ENCODE measurements at places on chromosomes 7 and 10.

GRCh38 chr7:110442381-110442837, 648.5 kb upstream of the LRRN3 start:
- DNase-seq: no peak

DNA sequence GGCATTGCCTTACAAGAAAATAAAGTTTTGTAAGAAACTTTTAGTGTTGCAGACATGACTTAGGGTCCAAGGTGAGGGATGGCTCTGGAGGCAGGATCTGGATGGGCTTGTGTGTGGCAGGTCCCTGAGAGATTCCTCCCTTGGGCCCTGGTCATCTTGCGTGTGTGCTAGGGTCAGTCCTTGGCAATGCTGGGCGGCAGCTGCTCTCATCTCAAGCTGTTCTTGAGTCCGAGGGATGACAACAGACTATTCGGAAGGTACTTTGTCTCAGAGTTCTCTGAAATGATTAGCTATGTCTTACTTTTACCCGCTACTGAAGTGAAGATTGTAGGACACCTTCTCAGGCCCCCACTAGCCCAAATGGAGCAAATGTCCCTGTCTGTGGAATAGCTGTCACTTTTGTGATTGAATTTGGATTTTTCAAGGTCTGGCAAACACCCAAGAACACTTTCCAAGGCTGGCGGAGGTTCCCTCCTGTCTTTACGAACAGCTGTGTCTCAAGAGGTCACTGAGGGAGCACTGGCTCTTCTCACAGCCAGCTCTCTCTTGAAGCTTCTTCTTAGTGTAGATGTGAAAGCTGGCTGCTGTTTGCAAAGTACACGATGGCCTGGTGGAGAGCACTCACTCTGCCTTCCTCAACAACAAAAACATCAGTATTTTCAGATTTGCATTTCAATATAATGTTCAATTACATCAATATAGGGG, 253.6 kb downstream of the STK31 start:
- no peak for DNase-seq

- no peak for DNase-seq
These were observed 407.7 kb downstream of the SH2D4B start for GRCh38 chr10:80945264-80945880.

- DNase-seq: no peak
These were observed 24.8 kb downstream of the FAM53B start for GRCh38 chr10:124719213-124719851.

- DNase-seq: no peak
These were observed 13.7 kb downstream of the SRGN start for GRCh38 chr10:69101451-69102095.

- DNase-seq: no peak
These were observed 1.9 kb upstream of the EN2 start for GRCh38 chr7:155455776-155456737.

Measured in uterus (tissue), 4 donors.